ENCODE measurements at places on chromosomes 3 and 15. TPM values are rescaled to one million over a fixed set of nuclear protein-coding genes. Genes with fewer than 3 reads are reported as not detected.

- no peak for DNase-seq
These were observed 748 bp upstream of the AVEN start for GRCh38 chr15:34039790-34040113.

Gene IL20RB
- 4.4 TPM for total RNA-seq

- no peak for DNase-seq
These were observed 69.4 kb downstream of the ITPR1 start for GRCh38 chr3:4562595-4562994.

Gene CLCN2
- 8.4 TPM for total RNA-seq

GRCh38 chr15:57537488-57538264, 54.0 kb upstream of the MYZAP start:
- no peak for DNase-seq

GRCh38 chr15:38211249-38211648, 41.4 kb upstream of the SPRED1 start:
- DNase-seq = no peak

DNA sequence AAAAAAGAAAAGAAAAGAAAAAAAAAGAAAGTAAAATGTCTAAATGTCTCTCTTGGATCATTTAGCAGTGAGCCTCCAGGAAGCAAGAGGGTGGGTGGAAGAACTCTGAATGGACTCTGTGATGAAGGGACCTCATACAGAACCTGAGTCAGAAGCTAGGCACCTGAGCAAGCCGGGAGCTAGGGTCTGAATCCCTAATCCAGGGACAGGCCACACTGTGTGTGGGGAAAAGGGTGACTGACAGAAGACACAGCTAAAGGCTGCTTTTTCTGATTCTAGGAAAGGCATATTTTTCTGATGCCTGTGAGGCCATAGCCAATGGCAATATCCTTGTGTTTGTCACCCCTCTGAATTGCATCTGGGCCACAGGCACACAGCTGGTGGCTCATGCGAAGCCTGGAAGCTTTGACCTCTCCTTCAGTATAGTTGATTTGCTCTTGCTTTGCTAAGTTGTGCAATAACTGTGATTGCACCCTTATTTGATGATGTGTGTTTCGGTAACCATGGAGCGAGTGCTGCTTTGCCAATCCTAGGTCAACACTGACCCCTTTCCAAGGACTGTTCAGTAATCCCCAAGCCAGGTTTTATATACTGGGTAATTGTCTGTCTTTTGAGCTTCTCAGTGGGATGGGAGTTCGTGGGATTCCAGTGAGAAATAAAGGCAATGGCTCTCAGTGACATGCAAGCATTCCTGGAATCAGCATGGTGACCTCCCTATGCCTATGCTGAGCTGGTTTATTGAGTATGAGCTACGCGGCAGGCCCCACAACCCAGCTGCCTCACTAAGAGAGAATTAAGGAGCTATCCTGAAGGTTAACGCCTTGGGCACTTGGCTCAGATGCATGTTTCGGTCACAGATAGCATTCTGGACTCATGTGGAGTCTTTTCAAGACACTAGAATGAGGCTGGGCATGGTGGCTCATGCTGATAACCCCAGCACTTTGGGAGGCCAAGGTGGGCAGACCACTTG, 49.0 kb upstream of the OSBPL11 start:
- DNase-seq = no peak

Gene MAGEL2
- total RNA-seq = 0.72 TPM

- no peak for DNase-seq
These were observed 9.6 kb downstream of the KLF15 start for GRCh38 chr3:126347543-126348161.

Gene GCNT3
- total RNA-seq = not detected

GRCh38 chr3:166897811-166898210, 482.3 kb downstream of the ZBBX start:
- DNase-seq = no peak

Gene GUCA1C
- not detected for total RNA-seq

Gene PLCH1
- 0.28 TPM for total RNA-seq

GRCh38 chr15:68309024-68309423, 31.5 kb downstream of the FEM1B start:
- DNase-seq = no peak

- no peak for DNase-seq
These were observed 22.5 kb upstream of the TSC22D2 start for GRCh38 chr3:150385296-150386242.

Gene MUSTN1
- 34.7 TPM for total RNA-seq

Gene ZMYND10
- total RNA-seq = 0.32 TPM

GRCh38 chr3:33060609-33061337, 36.2 kb downstream of the GLB1 start:
- no peak for DNase-seq

DNA sequence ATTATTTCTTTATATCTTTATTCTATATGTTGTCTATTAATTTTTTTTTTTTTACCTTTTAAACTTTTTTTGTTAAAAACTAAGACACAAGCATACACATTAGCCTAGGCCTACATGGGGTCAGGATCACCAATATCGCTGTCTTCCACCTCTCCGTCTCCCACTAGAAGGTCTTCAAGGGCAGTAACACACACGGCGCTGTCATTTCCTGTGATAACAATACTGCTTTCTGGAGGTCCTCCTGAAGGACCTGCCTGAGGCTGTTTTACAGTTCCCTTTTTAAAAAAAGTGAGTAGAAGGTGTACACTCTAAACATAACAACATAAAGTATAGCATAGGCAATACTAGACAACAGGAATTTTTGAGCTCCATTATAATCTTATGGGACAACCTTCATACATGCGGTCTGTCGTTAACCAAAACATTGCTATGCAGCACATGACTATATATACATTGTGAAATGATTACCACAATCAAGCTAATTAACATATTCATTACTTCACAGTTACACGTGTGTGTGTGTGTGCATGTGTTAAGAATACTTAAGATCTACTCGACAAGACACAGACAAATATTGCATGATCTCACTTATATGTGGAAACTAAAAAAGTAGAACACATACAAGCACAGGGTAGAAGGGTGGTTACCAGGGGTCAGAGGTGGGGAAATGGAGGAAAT, 20.8 kb downstream of the RAB6B start:
- no peak for DNase-seq

Gene SLITRK3
- total RNA-seq = 0.16 TPM

GRCh38 chr3:52171514-52172261, 17.5 kb upstream of the POC1A start:
- no peak for DNase-seq

- no peak for DNase-seq
These were observed 512.1 kb downstream of the SQOR start for GRCh38 chr15:46146915-46147314.

DNA sequence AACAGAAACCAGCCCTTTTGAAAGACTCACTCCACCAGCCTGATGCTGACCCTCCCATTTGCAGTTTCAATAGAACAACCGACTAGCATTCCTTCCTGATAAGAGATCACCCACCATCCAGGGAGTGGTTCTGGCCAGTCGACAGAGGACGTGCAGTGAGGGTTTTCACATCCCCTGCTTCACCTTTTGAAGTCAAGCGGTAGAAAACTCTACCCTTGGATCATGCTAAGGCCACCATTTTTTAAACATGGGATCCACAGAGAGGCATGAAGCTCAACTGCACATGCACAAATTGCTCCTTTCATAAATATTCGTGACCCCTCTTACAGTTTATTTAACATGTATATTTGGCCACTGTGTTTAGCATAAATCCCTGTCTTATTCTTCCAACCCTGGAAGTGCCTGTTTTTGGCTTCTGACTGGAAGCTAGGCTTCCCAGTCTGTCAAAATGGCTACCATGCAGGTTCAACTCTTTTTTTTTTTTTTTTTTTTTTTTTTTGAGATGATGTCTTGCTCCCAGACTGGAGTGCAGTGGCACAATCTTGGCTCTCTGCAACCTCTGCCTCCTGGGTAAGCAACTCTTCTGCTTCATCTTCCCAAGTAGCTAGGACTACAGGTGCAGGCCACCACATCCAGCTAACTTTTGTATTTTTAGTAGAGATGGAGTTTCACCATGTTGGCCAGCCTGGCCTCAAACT, 1.0 kb upstream of the THUMPD3 start:
- DNase-seq = no peak

Gene RASL12
- 50.0 TPM for total RNA-seq

DNA sequence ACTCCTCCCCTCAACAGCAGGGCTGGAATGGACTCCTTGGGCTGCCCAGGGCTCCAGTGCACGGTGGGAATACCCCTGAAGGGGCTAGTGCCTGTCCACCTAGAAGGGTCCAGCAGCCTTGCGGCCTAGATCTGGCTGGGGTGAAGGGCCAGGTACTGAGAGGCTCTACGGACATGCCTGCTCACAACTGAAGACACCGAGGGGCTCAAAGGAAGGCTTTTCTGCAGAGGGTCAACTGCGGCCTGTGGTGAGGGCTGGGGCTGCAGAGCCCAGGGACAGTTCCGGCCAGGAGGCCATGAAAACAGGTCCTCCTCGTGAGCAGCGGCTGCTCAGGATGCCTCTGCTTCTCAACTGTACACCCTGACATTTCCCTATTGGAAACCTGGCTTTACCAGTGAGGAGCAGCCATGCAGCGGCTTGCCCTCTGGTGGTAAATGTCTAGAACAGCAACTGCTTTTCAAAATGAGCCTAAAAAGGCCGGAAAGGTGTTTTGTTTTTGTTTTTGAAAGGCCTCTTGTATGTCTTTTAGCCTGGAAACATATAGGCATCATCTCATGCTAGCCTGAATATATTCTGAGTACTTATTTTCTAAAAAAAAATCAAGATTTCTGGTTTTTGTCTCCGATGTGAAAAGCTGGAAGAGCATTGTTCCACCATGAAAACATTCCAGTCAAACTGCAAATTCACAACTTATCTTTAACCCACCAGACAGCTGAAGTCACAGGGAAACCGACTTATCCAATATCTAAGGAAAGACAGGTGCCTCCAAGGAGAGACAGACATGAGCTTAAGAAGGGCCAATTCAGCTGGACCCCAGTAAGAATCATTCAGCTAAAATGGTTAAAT, 163.4 kb downstream of the KLF13 start:
- no peak for DNase-seq

DNA sequence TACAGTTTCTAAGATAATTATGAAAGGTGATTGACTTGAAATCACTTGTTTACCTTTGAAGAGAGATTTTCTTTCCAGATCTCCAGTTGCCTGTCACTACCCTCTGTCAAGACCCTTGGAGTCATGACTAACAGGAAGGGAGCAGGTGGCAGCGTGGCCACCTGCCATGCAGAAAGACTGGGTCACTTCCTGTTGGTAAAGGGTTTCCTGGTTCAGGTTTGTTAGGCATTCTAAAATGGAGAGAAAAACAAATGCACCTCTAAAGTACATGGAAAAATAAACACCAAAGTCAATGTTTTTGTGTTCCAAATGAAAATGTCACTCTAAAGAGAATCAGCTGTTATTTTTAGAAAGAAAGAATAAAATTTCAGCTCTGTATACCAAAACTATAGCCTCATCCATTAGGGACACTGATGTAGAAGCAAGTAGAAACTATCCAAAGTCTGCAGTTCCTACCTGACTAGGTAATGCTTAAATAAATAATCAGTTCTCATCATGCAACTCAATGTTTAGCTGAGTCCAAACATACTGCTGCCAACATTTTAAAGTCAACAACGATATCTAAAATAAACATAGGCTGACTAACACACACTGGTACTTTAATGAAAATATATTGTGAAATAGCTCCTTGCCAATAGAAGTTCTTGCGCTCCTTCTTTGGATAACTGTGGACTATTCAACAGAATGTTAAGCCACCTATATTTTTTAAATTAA, 23.9 kb upstream of the TM4SF1 start:
- no peak for DNase-seq

Gene C2CD4A
- not detected for total RNA-seq

GRCh38 chr15:90291679-90292356, 26.3 kb downstream of the NGRN start:
- no peak for DNase-seq

Gene P2RY14
- total RNA-seq = 7.1 TPM

Gene PRTG
- total RNA-seq = 6.8 TPM

Gene C3orf49
- not detected for total RNA-seq

DNA sequence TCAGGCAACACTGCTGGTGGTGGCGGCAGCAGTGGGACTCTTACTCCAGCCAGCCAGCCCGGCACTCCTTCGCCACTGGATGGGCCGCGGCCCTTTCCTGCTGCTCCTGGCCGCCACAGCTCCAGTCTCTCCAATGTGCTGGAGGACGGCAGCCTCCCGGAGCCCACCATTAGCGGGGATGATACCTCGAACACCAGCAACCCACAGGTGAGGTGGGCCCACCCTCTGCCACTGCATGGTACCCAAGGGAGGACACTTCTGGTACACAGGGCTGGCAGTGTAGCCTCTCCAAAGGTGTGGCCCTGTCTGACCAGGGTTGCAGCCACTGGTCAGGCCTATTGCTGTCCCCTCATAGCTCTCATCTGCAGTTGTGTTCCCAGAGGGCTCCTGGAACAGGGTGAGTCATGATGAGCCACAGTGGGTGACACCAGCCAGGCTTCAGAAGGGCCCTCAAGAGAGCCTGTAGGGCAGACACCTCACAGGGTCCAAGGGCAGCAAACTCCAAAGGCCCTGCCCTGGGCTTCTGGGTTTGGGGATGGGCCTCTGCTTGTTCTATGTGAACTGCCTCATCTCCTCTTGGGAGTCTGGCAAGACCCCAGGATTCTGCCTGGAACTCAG, 20.8 kb downstream of the NBEAL2 start:
- DNase-seq = no peak

GRCh38 chr3:183300996-183301562, 48.0 kb downstream of the B3GNT5 start:
- no peak for DNase-seq

DNA sequence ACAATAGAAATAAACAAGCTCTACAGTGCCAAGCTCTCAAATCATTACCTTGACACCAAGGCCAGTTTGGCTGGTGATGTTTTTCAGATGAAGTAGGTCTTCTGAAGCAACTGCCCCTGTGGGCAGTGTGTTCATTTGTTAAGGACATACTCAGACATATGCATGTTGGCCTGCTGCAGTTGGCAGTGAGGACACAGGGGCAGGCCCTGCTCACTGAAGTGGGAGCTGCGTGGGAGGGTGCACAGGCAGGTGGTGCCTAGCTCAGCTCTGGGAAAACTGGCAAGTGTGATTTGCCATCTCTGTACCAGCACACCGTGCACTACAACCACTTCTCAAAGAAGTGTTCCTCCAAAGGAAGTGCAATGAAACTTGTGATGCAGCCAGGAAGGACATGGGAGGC, 28.5 kb upstream of the SNRK start:
- no peak for DNase-seq

GRCh38 chr3:104428337-104428925, 938.3 kb upstream of the ALCAM start:
- DNase-seq = no peak

Gene CAMKV
- not detected for total RNA-seq

Gene SLC22A13
- total RNA-seq = 0.48 TPM

GRCh38 chr3:72340476-72341379, 507.5 kb downstream of the SHQ1 start:
- no peak for DNase-seq

Gene ZNF717
- 9.3 TPM for total RNA-seq
